ENCODE measurements at places on chromosomes 11 and 22.

DNA sequence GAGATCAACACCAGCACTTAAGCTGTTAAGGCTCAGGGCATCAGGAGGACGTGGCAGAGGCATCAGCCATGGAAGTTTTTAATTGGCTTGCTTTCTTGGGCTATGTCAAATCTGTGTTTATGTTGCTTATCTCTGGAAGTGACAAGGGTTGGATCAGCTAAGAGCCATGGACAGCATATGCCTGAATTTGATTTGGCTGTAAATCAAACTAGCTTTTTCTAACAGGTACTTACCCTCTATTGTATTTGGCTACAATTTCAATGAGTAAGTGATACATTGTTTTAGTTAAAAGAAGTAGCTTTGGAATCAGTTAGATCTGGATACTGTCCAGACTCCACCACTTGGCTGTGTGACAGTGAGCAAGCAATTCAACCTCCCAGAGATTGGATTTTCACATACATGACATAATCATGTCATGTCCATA is 936.6 kb downstream of the OPCML start:
- DNase-seq, result no peak

GRCh38 chr22:17980015-17980590 is 44.3 kb downstream of the MICAL3 start:
- DNase-seq, result no peak

DNA sequence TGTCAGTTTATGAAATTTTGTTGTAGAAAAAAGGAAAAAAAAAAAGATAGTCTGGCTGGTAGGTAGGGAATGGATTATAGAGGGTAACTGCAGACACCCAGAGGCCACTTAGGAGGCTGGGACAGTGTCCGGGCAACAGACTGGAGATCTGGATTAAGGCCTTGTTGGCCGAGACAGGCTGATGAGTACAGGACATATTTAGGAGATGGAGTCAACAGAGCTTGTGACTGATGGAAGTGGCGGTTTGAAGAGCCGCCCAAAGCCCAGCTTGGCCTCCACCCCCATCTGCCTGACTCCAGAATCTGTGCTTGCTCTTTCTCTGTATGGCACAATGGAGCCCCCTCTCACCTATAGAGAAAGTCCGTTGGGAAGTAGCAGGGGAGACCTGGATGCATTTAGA is 7.6 kb downstream of the PLEKHB1 start:
- DNase-seq, result no peak

- no peak for DNase-seq
Observed at GRCh38 chr11:28366549-28367346, 258.6 kb downstream of the METTL15 start.

DNA sequence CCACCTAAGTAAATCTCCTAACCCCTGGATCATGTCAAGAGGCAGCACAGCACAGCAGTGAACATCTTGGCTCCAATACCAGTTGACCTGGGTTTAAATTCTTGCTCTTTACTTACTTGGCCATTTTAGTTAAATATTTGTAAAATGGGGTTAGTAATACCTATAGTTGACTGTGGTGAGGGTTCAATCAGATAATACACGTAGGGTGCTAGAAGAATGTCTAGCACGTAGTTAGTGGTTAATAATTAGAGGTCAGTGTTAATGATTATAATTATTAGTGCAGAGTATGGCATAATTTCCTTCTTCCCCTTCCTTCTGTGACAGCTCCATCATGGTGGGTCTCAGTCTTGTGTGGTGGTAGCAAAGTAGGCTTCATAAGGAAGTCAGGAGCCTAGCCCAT is 520.8 kb downstream of the INSC start:
- DNase-seq, result no peak

- no peak for DNase-seq
Observed at GRCh38 chr11:2269601-2270321, 627 bp downstream of the ASCL2 start.

DNA sequence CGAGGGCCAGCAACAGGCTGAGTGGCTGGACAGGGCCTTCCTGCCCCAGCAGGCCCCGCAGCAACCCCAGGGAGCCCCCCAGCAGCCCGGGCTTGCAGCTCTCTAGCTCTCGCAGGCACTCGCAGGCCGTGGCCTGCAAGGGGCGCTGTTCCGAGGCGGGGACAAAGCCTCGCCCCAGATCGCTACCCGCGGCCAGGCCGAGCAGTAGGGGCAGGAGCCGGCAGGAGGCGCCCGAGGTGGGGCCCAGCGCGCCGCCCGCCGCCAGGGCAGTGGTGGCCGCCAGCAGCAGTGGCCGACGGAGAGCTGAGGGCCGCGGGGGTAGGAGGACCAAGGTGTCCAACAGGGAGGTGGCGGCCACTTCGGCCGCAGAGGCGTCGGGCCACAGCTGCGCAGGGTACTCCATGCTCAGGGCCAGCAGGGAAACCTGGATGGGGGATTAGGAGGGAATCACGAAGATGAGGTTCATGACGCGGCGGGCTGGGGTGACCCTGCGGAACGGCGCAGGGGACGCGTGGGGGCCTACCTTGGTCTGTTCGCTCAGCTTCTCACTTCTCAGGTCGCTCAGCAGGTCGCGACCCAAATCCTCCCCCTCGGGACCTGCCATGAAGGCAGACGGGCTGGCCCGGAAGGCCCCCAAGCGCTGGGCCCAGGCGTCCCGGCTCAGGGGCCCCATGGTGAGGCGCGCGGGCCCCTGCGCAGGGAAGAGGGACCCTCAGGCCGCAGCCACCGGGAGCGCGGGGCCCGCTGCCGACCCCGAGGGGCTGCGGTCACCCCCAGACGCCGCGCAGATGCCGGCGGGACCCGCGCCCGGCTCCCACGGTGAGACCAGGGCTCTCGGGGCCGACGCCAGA is 632 bp downstream of the AP5B1 start:
- DNase-seq, result peak; percentile 86

DNA sequence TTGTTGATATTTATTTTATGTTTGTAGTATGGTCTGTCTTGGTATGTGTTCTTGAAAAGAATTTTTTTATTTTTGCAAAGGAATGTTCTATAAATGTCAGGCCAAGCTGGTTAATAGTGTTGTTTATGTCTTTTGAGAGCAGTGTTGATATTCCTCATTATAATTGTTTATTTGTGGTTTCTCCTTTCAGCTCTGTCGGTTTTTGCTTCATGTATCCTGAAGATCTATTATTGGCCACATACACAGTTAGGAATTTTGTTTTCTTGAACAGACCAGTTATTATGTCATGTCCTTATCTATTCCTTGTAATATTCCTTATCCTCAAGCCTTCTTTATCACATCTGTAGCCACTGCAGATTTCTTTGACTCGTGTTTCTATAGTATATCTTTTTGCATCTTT is 56.5 kb downstream of the PDHX start:
- no peak for DNase-seq

DNA sequence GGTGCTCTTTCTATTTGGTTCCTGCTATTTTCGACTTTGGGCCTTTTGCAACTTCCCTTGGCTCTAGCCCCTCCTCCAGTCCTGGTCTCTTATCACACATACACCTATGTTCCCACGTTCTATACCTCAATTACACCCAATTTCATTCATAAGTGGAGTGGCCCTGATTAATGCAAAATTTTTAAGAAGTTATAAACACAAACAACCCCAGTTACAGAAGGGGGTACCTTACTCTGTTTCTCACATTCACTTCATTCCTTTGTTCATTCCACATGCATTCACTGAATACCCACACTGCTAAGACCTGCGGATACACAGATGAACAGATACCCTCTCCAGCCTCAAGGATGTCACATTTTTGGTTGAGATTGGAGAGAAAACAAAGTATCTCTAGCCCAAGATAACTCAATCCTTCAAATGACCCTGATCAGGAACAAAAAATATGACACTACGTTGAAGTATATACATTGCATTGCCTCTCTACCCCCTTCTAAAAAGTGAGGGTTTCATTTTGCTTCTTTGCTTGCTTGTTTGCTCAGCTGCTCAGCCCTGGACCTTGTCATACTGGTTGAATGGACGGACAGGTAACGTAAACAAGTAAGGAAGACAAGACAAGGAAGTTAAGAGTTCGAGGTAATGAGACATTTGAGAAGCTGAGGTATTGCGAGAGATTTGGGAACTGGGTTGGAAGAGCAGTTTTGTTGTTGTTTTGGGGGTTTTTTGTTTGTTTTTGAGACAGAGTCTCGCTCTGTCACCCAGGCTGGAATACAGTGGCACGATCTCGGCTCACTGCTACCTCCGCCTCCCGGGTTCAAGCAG is 3.6 kb upstream of the VPS37C start:
- DNase-seq, result no peak

- no peak for DNase-seq
Observed at GRCh38 chr11:83007477-83007876, 64.2 kb downstream of the RAB30 start.

DNA sequence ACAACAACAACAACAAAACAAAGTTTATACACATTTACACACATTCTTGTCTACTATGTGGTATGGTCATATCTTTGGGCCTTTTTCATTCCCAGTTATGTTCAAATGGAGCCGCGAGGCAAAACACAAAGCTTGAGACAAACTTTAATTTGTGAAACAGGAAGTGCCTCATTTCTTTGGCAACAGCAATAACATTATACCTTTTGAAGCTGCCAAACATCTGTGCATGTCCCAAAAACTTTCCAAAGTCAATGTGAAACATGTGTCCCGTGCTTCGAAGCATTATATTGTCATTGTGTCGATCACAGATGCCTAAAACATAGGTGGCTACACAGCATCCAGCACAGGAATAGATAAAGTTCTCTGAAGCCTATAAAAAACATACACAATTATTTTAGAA is 25.0 kb upstream of the RPS13 start:
- no peak for DNase-seq

DNA sequence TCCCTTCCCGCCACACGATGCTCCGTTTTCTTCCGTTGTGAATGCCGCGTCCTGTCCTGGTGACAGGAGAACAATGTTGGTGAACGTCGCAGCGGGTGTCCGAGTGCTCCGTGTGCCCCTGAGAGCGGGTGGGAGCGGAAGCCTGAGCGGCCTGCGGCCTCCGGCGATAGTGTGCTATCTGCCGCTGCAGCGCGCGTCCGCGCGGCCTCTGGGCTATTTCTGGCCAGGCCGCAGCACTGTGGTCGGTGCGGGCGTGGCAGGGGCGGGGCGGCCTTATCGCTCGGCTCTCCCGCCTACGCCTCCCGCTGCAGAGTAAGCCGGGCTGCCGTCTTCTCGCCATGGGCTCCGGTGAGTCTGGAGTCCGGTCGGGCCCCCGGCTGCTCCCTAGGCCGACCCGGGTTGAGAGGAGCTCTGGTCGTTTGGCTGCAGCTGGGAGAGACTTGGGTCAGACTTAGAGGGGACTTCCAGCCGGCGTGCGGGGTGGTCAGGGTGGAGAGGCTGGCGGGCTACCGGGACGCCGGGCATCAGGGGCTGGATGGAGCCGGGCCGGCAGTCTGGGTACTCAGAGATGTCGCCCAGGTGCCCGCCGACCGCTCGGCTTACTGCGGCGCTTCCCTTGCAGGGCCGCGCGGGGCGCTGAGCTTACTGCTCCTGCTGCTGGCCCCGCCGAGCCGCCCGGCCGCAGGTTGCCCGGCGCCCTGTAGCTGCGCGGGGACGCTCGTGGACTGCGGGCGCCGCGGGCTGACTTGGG is at the start of gene GP1BB:
GP1BB (plus strand) TSS at position 308 of the 751 bp plus-strand sequence; CDS start at position 339, 31 bp downstream.
- DNase-seq, result peak; percentile 87

GRCh38 chr11:1937616-1938342 is 9.4 kb upstream of the MRPL23 start:
- no peak for DNase-seq

GRCh38 chr11:78961247-78961646 is 386.6 kb upstream of the NARS2 start:
- DNase-seq, result peak; percentile 23

- DNase-seq, result no peak
Observed at GRCh38 chr11:64210301-64211020, 3.9 kb downstream of the FERMT3 start.

DNA sequence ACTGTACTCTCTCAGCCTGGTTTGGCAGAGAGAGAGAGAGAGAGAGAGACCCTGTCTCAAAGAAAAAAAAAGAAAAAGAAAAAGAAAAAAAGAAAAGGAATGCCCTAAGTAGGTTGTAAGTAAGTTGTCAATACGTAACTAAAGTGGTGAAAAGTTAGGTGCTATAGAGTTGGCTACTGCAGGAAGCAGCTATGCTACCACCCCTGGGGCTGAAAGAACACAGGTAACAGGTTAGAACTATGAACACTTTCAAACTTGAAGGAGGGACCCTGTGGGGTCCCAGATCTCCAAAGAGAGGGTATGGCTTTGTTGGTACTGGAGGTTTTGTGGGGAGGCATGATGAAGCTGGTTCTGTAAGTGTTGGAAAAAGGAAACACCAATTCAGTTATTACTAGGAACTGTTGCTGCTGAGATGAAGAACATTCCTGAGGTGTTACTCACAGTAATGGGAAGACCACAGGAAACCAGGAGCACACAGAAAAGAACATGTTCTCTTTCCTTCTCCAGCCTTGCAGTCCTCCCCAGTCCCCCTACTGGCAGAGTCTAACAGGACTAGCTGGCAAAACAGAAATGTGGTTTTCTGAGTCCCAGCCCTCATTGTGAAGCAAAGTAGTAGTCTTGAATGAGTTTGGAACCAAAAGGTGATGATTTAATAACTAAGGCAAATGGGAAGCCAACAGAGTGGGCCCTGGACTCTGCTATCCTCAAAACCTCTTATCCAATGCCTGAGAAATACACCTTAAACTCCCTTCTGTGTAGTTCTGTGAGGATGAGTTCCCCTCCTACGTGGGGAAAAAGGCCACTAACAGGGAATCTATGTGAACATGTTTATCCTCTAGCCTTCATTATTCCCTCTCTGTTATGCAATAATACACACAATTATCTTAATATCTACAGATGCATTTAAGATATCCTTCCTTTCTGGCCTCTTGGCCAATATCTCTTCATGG is 427.0 kb upstream of the DDI1 start:
- DNase-seq, result no peak

- DNase-seq, result no peak
Observed at GRCh38 chr11:111358038-111359001, 20.8 kb downstream of the POU2AF1 start.

DNA sequence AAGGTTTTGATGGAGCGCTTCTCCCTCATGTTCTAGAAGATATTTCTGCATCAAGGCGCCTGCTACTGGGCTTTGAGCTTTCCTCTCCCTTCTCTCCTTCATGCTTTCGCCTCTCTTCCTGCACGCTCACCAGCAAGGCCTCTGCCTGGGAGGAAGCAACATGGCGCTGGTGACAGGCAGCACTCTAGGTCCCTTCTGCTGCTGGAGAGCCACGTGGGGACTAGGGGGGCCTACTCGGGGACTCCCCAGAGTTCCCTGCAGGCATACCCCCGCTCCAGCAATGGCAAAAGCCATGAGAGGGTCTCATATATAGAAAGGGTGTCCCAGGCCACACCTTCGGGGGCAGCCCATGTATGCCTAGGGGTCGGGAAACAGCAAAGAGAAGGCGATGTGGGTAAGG is 49.7 kb downstream of the GRIK4 start:
- DNase-seq, result no peak

- DNase-seq, result no peak
Observed at GRCh38 chr11:78940500-78941225, 366.0 kb upstream of the NARS2 start.

GRCh38 chr11:19458231-19458630 is 217.5 kb upstream of the E2F8 start:
- no peak for DNase-seq

Measured in HuH-7.5 (cell line).